NCI-H2107 (cell line): ENCODE measurements at places on chromosomes 12 and 14.

GRCh38 chr14:98966016-98966415, 306.0 kb downstream of the BCL11B start:
- DNase-seq: no peak

GRCh38 chr12:1920436-1920835, 2.0 kb upstream of the CACNA2D4 start:
- no peak for DNase-seq

- DNase-seq: no peak
These were observed 13.0 kb downstream of the ERG28 start for GRCh38 chr14:75647640-75648039.

DNA sequence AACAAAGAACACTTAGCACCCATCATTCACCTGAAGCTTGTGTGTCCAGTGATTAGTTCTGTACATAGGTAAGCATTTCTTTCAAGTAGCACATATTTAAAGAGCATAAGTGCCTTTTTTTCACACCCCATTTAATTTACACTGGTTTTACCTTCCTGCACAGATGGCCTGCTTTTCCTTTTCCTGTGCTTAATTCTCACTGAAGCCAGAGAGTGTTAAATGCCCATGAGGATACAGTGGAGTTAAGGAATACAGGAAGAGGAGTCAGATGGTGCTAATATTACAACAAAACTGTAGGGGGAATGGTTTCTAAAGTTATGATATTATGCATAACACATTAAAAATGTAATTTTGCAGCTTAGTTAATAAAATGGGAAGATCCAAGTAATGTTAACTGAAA, 31.0 kb upstream of the SLC38A1 start:
- DNase-seq: no peak

DNA sequence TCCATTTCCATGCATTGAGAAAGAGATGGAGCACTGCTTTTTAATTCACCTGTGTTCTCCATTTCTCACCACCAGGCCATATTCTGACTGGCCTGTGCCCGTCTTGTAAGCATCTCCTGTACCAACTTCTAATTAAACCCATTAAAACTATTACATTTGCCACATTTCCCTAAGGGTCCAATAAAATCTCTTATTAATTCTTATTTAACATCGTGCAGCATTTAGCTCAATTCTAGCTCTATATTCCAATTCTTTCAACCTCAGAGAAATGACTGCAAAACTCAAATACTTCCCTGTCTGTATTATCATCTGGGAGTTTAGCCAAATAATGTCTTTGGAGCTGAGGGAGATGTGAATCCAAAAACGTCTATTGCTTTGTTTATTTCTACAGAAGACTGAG, 495.4 kb upstream of the TMEM132C start:
- no peak for DNase-seq

- no peak for DNase-seq
These were observed 151.1 kb downstream of the DACT1 start for GRCh38 chr14:58788655-58789503.

- DNase-seq: no peak
These were observed 148.8 kb upstream of the DCN start for GRCh38 chr12:91331371-91331770.

DNA sequence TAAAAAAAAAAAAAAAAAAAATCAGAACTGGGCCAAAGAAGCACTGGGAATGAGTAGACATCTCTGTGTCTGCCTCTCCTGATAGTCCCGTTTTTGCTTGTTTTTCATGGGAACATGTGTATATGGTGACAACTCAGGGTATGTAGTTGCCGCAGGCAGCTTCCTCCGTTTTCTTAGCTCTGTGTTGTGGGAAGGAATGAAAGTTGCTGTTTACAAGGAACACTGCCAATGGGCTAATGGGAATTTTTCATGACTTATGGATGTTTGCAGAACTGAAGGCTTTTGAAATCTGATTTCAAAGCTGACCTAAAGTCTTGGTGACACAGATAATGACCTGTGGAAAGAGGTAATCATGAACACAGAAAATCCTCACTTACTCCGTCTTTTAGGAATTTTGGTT, 146.4 kb upstream of the BTG1 start:
- DNase-seq: no peak

DNA sequence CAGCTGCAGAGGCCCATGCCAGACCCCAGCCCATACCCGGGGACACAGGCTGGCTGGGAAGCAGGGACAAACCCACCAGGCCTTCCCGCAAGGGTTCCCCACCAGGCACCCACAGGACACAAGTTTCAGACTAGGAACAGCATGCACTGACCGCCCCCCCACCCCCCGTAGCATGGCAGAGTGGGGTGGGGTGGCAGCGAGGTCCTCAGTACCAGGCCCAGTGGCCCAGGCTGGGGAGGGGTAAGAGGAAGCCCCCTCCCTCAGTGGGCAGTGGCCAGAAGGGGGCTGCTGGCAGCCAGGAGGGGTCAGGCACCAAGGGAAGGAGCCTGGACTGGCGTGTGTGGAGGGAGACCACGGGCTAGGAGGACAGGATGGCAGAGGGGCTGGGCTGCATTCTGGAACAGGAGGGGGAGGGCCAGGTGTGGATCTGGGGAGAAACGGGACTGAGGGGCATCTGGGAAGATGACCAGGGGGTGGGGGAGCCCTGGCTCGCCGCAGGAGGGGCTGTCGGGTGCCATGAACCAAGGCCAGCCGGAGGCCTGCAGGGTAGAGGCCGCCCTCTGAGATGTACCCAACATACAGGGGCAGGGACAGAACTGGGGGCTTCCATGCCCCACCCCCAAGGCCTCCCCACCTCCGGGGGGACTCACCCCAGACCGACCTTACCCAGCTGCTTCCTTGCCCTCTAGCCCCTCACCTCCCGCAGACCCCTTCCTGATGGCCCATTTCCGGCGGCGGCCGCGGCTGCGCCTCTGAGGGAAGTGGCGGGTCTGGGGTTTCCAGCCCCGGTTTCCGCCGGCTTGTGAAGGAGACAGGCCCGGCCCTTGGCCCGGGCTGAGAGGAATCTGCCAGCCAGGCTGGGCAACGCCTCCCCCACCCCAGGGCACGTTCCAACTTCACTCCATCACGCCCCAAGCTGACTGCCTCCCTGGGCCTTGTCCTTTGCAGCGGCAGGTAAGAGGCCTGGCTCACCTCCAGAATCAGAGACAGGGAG, 5.6 kb upstream of the JAG2 start:
- DNase-seq: no peak

- DNase-seq: peak; percentile 38
These were observed 142.8 kb downstream of the LRFN5 start for GRCh38 chr14:41749429-41749828.

DNA sequence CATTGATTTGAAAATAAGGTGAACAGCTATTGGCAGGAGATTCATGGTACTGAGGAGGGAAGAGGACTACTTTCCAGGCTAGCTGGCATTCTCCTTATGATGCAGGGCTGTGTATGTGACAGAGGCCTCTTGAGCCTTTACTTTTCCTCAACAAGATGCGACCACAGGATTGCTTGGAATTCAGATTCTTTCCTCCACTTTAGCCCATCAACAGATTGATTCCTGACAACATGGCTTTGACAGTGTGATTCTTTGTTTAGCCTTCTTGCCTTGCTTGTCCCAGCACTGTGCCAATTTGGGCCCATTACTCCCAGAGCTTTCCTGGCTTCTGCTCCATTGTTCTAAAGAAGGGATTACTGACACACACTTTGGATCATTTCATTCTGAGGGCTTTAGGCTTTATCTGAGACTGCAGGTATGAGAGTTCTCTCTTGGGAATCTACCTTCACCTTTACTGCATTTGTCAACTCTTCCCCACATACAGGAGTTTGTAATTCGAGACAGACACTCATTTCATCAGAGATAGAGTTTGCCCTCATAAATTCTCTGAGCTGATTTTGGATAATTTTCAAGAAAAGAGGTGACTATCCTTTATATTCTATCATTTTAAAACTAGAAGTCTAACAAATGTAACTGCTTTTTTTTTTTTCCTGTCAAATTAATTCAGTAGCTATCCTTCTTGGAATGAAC, 206.4 kb upstream of the GZMB start:
- no peak for DNase-seq

GRCh38 chr12:58364389-58365086, 423.2 kb downstream of the ATP23 start:
- DNase-seq: no peak

DNA sequence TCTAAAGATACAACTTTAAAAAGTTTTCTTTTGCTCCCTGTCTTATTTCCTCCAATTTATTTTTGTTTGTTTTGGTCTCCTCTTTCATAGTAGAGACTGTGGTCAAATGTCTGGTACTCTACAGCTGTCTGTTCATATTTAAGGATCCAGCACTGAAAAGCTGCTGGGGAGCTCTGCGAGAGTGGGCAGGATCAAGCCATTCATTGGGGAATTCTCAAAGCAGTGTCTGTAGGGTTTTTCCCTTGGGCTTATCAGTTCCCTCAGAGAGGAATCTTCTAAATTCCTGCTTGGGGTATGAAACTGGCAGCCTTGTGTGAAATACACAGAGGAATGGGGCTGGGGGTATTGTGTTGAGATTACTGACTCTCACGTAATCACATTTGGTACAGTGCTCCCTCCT, 52.3 kb downstream of the FNTB start:
- no peak for DNase-seq

DNA sequence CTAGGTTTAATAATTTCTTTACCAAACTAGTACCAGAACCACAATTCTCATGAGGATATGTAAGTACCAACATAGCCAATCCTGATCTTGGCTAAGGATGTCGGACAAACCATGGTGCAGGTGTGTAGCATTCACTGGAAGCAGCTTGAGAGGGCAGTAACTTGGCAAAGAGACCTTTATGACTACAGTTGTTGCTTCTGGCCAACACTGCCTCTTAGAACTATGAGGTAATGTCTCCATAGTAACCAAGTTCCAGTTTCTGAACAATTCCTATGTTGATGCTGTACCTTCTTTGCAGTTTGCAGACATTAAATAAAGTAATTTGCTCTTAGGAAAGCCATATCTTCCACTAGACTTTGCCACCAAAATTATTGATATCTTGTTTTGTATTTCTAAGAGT, at the start of gene LMNTD1:
Gene LMNTD1 (minus strand): TSS at position 186 of the 400 bp plus-strand sequence. CDS start 324 bp downstream, outside the sequence.
- no peak for DNase-seq

DNA sequence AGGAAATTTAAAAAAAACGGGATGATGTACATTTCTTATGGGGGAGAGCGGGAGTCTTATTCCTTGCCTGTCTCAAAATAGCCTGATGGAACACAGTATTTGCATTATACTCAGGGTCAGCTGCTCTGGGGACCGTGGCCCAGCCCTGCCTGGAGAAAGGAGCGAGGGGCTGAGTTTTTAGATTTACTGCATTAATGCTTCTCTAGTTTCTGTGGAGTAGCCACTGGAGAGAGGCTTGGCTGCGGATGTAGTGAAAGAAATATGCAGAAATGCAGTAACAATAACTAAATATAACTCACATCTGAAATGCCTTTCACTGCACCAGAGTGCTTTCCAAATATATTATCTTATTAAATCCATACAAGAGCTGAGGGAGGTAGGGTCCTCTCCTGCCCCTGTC, 87.6 kb upstream of the MAP1LC3B2 start:
- DNase-seq: no peak

DNA sequence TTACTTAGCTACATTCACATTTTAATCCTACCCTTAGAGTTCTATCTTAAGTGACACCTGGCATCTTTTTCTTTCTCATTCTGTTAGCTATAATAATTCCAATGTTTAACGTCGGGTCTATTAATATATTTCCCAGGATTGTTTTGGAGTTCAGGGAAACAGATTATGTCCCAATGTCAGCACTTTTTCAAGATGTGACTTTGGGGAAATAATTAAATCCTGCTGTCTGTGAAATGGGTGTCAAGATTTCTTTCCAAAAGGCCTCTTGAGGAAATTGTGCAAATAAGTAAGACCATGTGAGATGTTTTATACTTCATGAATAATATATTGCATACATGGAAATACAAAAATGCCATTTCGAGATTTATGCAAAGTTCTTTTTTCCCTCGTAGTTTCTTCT, 887.6 kb upstream of the SEL1L start:
- no peak for DNase-seq

DNA sequence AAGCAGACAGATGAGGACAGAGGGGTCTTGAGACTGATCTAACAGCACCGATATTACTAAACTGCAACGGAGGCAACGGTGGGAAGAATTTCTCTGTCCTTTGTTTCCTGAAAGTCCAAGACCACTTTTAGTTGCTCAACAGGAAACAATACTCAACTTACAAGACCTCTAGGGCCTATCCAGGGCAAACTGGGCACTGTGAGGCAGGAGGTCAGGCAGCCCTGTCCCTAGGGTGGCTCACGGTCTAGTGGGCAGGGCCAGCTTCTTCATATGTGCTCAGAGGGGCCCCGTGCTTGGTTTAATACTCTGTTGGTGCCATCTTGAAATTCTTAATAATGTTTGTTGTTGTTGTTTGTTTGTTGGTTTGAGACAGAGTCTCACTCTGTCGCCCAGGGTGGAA, 14.2 kb downstream of the SSH1 start:
- DNase-seq: no peak

DNA sequence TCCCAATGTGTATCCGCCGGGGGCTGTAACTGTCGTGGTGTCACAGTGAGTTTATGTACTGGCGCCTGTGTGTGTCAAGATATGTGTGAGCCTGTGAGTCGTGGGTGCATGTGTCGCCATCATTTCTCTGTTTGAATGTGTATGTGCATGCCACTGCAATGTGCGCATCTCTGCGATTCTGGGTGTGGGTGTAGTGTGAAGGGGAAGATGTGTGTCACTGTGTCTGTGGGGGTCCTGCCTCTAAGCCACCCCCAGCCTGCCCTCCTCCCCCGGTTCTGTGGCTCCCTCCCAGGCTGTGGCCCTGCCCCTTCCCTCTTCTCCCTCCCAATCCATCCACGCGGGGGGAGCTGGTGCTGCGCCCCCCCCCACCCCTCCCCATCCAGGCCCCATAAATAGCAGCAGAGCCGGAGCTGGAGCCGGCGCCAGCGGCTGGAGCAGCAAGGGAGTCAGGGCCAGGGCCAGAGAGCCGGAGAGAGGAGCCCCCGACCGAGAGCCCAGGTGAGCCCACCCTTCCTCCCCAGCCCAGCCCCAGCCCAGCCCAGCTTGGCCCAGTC, at the start of gene CPNE6:
Gene CPNE6 (plus strand): TSS at position 419 of the 554 bp plus-strand sequence. CDS start 1,375 bp downstream, outside the sequence.
- no peak for DNase-seq

GRCh38 chr14:100336618-100337530, 13.7 kb downstream of the SLC25A47 start:
- no peak for DNase-seq

GRCh38 chr12:131473741-131474709, 236.9 kb upstream of the SFSWAP start:
- DNase-seq: no peak

GRCh38 chr12:95202691-95203486, 14.4 kb downstream of the FGD6 start:
- DNase-seq: no peak

DNA sequence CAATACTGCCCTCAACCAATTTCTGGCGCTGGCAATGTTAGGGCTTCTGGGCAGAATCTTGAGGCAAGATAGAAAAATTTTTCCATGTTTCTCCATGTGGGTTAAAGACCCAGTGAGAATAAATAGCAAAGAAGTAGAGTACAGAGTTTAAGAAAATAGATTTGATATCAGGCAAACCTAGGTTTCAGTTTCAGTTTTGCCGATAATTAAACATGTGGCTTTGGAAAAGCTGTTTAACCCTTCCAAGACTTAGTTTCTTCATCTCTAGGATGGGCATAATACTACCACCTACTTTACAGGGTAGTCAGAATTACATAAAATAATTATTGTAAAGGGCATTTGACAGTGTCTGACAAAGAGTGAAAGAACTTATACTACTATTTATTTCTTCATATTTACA, 360.4 kb downstream of the PCNX1 start:
- no peak for DNase-seq
